ENCODE measurements at places on chromosomes 6 and 20. TPM values are rescaled to one million over a fixed set of nuclear protein-coding genes. Genes with fewer than 3 reads are reported as not detected.

- DNase-seq, result no peak
- no peaks in the 10 kb centered on the region for H3K4me1 ChIP-seq
- no peak overlapping the region for H3K4me3 ChIP-seq
- no peaks in the 10 kb centered on the region for H3K27me3 ChIP-seq
Observed at GRCh38 chr20:1174787-1175186, 10.0 kb downstream of the TMEM74B start.

GRCh38 chr6:105080279-105080678 is 99.5 kb downstream of the POPDC3 start:
- DNase-seq, result no peak
- H3K4me1 ChIP-seq, result no peaks in the 10 kb centered on the region
- H3K36me3 ChIP-seq, result no peaks in the 10 kb centered on the region
- no peak overlapping the region for H3K4me3 ChIP-seq
- no peaks in the 10 kb centered on the region for H3K27me3 ChIP-seq
- H3K27ac ChIP-seq, result no peak overlapping the region

DNA sequence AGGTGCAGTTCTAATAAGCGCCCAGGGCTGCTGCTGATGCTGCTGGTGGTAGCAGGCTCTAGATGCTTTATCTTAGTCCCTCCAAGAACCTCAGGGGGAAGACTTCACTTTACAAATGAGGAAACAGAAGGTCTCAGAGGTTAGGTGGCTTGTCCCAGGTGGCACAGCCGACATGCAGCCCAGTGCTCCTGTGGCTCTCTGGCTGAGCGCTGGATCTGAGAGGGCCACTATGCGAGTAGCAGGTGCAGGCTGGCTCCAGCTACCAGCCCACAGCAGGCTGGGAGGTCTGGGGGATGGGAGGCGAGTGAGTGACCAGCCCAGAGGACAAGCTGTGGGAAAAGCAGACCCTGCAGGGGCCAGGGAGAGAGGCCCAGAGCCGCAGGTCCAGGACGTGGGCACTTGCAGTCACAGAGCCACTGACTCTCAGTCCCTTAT is 90.9 kb downstream of the PRND start:
- no peak for DNase-seq
- H3K4me3 ChIP-seq, result no peak overlapping the region
- H3K36me3 ChIP-seq, result no peaks in the 10 kb centered on the region
- peak overlapping the region; percentile 56 for H3K27ac ChIP-seq
- H3K27me3 ChIP-seq, result no peaks in the 10 kb centered on the region

PROKR2 gene
- not detected for total RNA-seq

DNA sequence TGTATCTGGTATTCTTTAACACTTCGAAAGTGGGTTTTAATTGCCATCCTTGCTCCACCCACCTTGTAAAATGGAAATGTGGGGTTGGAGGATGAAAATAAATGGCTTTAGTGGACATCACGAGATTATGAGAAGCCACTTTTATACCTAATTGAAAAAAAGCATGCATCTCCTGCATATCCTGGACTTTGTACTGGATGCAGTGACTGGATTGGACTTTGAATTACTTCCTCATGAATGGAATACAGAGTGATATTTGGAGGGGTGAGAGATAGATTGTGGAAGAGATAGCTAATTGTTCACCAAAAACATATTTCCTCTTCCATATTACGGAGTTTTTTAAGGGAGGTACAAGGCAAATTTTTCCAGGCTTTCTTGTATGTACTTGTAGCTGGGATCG is 813.0 kb downstream of the TENT5A start:
- H3K4me3 ChIP-seq, result no peak overlapping the region
- no peak for DNase-seq
- no peaks in the 10 kb centered on the region for H3K27me3 ChIP-seq

DNA sequence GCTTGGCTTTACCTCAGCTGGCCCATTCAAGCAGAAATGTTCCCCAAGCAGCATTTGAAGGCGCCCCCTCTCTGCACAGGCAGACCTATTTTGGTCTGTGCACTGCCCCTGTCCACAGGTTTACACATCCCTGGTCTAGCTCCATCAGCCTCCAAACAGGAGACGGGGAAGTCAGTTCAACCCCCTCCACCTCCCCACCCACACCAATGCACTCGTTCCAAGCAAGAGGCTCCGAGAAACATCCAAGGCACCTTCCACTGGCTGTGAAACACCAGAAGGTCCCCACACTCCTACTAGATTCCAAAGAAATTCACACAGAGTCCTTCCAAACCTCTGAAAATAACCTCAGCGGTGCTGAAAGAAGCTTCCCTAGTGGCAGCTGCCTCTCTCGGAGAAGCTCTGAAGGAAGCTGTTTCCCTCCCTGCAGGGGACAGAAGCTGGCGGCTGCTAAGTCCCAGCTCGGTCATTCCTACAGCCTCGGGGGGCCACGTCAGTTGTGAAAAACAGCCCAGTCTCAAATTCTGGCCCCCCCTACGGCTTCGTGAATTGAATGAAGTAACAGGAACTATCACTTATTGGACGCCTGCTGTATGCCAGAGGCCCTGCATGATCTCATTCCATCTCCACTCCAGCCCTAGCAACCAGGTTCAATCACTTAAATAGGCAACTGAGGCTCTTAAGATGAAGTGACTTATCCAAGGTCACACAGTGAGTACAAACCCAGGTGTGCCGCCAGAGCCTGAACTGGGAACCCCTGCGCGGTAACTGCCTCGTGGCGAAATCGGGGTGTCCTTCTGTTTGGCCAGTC is 815 bp downstream of the SPATA2 start:
- no peaks in the 10 kb centered on the region for H3K36me3 ChIP-seq
- peak overlapping the region; percentile 97 for H3K27ac ChIP-seq
- H3K27me3 ChIP-seq, result no peaks in the 10 kb centered on the region
- peak overlapping the region; percentile 99 for H3K4me3 ChIP-seq
- peaks cover 69% of the 10 kb centered on the region for H3K4me1 ChIP-seq

GRCh38 chr20:53623134-53623453 is 29.5 kb upstream of the ZNF217 start:
- DNase-seq, result no peak
- H3K27ac ChIP-seq, result peak overlapping the region; percentile 91
- H3K4me1 ChIP-seq, result peaks cover 30% of the 10 kb centered on the region
- peak overlapping the region; percentile 13 for H3K4me3 ChIP-seq
- no peaks in the 10 kb centered on the region for H3K36me3 ChIP-seq
- H3K27me3 ChIP-seq, result no peaks in the 10 kb centered on the region

DNA sequence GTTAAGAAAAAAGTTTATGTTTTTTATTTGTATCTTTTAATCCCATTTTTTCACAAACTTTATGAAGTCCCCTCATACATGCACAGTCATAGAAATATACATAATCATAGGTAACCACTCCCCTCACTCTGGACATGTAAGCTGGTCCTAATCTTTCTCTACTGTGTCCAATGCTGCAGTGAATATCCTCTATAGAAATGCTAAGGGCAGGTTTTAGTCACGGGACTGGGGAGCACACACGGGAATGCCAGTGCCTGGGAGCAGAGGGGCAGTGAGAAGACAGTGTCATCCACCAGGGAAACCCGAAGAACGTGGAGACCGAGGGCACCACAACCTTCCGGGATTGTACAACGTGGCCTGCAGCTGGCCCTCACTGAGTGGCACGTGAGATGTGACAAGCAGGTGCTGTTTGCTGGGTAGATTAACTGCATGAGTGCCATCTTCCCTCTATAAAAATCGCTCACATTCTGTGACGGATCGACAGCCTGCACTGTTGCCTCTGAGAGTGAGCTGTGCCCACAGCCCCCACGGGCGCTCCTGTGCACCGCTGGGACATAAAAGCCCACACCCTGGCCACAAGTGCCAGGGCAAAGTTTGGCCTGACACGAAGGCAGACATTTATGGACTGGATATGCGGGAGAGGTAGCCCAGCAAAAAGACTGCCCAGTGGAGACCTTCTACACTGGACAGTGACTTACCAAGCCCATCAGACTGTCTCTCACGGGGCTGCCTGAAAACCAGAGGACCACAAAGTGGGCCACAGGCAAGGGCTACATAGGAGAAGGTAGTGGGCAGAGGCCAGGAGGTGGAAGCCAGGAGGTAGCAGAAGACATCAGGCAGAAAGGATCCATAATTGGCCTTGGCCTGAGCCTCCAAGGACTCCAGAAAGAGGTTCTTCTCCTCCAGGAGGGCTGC is 63.2 kb downstream of the FGD2 start:
- peaks cover 5% of the 10 kb centered on the region for H3K4me1 ChIP-seq
- no peak for DNase-seq
- H3K4me3 ChIP-seq, result no peak overlapping the region

DNA sequence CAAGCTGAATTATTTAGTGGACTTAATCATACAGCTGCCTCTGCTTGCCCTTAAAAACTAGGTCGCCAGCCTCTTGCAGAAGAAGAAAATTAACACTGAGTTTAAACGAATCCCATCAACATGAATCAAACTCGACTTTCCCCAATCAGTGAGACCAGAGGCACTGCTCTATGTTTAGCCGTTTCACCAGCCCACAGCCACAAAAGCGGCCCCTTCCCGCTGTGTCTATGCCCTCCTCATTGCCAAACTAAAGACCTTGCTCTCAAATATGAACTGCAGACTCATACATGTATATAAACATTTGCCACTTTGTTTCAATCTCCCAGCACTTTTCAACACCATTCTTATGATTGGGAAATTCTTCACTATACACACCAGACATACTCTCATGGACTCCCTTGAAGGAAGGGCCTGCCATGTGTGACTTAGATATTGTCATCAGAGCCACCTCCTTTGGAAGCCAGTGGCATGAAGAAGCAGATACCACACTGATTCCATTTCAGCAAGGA is 105.8 kb upstream of the ADGRF1 start:
- no peaks in the 10 kb centered on the region for H3K36me3 ChIP-seq
- H3K4me1 ChIP-seq, result peaks cover 18% of the 10 kb centered on the region
- H3K27me3 ChIP-seq, result no peaks in the 10 kb centered on the region
- no peak overlapping the region for H3K27ac ChIP-seq
- no peak for DNase-seq

PTK7 gene
- 30.6 TPM for total RNA-seq

DNA sequence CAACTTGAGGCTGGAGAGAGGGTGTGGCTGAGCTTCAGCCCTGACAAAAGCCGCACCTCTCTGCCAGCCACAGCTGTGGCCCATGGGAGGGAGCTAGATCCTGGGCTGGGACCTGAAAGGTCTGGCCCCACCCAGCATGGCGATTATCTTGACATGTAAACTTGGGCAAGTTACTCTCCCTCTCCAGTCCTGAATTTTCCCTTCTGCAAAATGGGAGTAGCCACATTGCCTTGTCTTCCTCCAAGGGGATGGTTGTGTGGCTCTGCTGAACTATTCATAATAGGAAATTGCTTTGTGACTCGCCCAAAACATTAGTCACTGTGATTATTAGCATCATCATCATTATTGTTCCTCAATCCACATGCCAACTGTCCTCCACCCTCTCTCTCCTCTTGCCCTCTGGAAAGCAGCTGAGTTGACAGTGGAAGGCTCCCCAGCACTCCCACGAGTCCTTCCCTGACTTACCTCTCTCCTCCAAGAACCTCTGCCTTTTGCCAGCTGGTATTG is 23.0 kb upstream of the RBPJL start:
- peaks cover 3% of the 10 kb centered on the region for H3K4me1 ChIP-seq
- no peak for DNase-seq
- no peaks in the 10 kb centered on the region for H3K36me3 ChIP-seq
- no peaks in the 10 kb centered on the region for H3K27me3 ChIP-seq
- H3K4me3 ChIP-seq, result no peak overlapping the region

DNA sequence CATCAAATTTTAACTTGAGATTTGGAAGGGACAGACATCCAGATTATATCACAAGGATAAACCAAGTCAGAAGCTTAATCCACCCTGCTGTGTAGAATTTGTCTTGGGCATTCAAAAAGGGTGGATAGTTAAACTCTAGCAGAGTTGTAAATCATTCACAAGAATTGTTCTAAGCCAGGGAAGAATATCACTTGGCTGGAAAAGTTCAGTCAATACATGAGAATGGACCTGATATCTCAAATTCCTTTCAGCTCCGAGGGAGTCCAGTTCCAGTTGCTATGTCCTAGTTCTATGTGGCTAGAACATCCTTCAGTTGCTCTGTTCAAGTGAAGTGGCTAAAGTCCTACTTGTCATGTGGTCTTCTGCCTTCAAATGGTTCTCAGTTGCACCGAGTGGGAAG is 351.8 kb upstream of the JARID2 start:
- DNase-seq, result no peak
- no peak overlapping the region for H3K27ac ChIP-seq
- H3K27me3 ChIP-seq, result no peaks in the 10 kb centered on the region
- H3K4me3 ChIP-seq, result no peak overlapping the region

DNA sequence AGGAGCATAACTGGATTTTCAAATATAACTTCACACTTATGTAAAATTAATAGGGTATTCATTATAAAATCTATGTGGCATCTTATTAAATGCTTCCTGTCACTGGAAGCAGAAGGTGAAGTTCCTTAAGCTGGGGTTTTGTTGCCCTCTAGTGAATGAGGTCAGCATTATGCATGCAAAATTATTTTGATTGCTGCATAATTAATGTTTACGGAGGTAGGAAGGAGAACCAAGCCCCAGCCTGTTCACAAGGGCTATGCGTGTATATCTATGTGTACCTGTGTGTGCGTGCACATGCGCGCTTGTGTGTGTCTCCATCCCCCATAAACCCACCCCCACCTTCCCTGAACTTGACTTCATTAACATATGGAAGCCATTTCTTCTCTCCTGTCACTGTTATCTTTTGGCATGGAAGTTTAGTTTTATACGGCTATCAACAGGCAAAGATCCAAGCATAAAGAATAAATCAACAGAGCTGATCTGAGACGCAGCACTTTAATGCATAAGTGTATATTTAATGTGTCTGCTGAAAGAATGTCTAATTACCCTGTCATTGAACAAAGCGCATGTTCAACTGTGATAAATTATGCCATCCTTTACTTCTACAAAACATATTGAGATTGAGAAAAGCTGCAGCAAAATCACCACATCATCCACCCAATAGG is 90.2 kb upstream of the CDH4 start:
- no peak overlapping the region for H3K4me3 ChIP-seq
- no peaks in the 10 kb centered on the region for H3K4me1 ChIP-seq
- no peaks in the 10 kb centered on the region for H3K27me3 ChIP-seq
- no peaks in the 10 kb centered on the region for H3K36me3 ChIP-seq
- no peak overlapping the region for H3K27ac ChIP-seq
- DNase-seq, result no peak

DNA sequence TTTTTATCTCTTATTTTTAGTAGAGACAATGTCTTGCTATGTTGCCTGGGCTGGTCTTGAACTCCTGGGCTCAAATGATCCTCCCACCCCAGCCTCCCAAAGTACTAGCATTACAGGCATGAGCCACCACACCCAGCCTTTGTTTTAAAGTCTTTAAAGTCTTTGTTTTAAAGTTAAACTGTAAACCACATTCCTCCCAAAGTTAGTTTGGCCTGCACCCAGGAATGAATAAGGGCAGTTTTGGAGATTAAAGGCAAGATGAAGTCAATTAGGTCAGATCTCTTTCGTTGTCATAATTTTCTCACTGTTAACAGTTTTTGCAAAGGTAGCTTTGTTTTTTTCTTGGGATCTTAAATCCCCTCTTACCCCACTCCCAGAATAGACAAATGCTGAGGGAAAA is 63.8 kb downstream of the UBR2 start:
- H3K4me3 ChIP-seq, result no peak overlapping the region
- H3K4me1 ChIP-seq, result no peaks in the 10 kb centered on the region
- H3K36me3 ChIP-seq, result peaks cover 93% of the 10 kb centered on the region
- no peaks in the 10 kb centered on the region for H3K27me3 ChIP-seq
- H3K27ac ChIP-seq, result no peak overlapping the region
- no peak for DNase-seq

Measured in esophagus squamous epithelium (tissue), 5 donors.